ENCODE measurements at places on chromosomes 11 and 22. TPM values are rescaled to one million over a fixed set of nuclear protein-coding genes. Genes with fewer than 3 reads are reported as not detected.

GVQW3 gene
- 1.2 TPM for total RNA-seq

MS4A15 gene
- total RNA-seq: not detected

SLCO2B1 gene
- total RNA-seq: not detected

SLC22A25 gene
- not detected for total RNA-seq

- DNase-seq: peak; percentile 87
These were observed 11.7 kb downstream of the TECTA start for GRCh38 chr11:121112498-121113455.

DNA sequence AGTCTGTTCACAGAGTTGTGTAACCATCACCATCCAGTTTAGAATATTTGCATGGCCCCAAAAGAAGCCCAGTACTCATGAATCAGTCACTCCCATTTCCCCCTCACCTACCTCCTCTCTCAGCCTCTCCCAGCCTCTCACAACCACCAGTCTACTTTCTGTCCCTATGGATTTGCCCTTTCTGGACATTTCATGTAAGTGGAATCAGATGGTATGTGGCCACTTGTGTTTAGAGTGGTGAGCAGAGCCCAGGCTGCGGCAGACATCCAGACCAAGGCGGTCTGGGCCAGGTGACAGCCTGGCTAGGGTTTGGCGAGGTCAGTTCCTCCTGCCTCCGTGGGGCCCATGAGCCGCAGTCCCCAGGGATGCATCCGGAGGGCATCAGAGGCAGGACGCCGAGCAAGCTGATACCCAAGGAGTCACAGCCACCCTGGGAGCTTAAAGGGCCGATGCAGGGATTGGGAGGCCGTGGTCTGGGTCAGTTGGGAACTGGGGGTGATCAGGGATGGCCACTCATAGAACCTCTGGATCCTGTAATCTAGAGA is 53.3 kb upstream of the CLDN5 start:
- DNase-seq: no peak

DNA sequence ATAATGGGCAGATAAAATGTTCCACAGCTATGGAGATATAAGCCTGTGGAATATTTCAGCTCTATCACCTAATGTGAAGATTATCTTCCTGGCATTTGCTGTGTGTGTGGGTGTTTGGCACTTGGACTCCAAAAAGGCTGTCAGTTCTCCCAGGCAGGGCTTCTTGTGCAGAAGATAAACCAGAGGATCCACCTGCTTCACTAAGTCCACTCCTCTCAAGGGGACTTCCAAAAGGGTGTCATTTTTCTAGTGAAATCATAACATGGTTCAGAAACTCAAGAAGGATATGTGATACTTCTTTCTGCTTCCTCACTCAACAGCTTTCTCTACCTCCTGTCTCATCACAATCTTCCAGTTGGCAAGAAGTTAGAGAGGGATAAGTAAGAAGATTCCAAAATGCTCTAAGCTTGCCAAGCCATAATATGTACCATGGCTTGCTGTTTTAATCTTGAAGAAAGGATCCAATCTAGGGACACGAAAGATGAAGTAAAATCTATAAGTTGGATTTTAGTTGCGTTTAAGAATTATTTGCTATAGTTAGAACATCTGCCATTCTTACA is 206.2 kb upstream of the MTMR2 start:
- no peak for DNase-seq

GRCh38 chr11:114342476-114342875 is 46.3 kb downstream of the NNMT start:
- no peak for DNase-seq

DNA sequence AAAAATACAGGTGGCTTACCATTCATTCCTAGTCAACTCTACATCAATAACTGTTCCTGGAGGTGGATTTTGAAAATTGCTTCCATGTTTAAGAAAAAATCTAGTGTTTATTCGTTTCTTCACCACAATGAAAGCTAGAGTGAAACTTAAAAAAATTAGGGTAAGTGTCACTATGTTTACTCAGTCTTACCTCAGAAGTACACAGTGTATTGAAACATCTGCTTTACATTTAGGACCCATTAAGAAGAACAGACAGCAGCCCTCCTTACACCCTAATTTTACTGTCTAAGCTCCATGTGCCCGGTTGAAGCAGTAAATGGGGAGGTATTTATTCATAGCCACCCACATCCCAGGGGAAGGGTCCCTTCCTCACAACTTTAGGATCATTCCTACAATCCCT is 51.4 kb downstream of the PIWIL3 start:
- DNase-seq: no peak

- DNase-seq: no peak
These were observed 83.9 kb upstream of the TIMP3 start for GRCh38 chr22:32717337-32718240.

DNA sequence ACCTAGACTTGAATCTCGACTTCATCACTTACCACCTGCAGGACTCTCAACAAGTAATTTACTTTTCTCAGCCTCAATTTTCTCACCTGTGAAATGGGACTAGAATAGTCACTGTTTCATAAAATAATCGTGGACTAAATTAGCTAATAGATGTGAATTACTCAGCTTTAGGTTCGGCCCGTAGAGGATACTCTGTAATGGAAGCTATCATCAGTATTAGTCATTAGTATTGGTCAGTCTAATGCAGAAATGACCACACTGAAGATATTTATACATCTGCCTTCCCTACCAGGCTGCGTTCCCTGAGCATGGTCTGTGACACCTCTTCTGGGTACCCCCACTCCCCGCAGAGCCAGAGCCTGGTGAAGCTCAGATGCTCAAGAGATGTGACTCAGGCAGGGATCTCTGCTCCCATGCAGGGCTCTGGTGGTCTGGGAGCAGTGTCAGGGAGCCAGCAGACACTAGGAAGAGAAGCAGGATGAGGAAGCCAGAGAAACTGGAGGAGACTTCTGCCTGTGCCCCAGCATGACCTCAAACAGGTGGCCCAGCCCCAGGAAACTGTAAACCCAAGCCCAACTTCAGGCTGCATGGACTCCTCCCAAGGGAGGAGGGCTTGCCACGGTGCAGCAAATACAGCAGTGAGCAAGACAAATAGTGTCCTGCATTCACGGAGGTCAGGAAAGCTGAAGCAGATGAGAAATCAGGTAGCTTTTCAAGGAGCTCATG is 88.0 kb upstream of the E2F8 start:
- no peak for DNase-seq

DNA sequence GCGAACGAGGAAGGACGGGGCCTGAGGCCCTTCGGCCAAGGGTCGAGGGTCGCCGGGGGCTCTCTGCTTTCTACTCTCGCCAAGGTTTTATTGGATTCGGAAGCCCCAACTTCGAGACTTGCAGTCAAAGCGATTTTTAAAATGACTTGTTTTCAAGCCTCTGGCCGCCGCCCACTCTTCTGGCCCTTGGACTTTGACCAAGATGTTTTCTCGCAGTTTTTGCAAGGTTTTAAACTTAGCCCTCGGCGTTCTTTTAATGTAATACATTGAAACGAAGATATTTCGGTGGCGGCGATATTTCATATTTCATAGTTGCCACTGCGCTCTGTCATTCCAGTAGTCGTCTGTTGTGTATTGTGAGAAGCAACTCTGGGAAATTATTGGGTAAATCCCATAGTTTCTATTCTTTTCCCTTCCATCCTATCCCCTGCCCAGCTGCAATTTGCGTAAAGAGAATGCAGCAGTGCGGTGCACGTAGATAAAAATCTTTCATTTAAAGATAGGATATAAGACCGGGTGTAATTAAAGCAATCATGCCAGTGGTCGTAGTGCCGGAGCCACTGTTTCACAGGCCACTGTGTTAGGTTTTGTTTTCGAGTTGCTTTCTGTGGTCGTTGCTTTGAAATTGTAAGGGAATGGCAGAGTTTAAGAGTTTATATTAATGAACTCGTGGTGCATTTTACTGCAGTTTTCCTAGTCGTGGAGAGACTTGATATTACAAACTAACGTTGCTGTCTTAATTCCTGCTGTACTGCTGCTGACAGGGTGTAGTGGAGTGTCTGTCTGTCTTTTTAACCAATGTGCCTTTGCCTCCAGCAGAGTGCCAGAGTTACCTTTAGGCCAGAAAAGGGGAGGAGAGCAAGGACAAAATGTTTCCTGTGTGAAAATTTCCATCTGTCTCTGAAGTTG is 702 bp downstream of the BIRC2 start:
- peak; percentile 60 for DNase-seq

GRCh38 chr22:50119169-50119767 is 29.5 kb downstream of the MOV10L1 start:
- no peak for DNase-seq

DNA sequence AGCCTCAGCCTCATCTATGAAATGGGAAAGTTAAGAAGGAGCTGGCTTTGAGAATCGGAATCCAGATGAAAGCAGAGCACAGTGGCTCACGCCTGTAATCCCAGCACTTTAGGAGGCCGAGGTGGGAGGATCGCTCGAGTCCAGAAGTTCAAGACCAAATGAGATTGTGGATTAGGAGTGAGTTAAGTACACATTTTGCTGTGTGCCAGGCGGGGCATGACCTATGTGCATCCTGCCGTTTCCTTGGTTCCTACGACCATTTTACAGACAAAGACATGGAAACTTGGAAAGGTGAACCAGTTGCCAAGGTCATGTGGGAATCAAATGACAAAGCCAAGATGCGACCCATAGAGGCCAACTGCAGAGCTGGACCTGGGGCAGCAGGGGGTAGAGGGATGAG is 4.2 kb downstream of the PLA2G3 start:
- DNase-seq: no peak

DNA sequence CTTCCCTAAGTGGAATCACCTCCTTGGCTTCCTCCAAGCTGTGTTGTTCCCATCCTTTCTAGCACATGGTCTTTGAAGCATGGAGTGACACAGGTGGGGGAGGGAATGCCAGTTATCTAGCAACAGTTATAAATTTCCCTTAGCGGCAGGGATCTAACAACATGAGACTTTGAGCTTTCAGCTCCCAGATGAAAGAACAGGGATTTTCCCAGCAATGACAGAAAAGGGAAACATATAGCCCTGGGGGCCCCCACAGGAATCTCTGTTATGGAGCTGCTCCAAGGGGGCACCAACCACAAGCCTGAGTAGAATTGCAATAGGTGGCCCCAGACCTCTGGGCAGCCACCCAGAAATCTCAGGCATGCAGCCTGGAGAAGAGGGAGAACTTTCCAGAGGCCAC is 163.0 kb downstream of the GRIK4 start:
- no peak for DNase-seq

Data from PC-3 (cell line).